Stimulated activated CD4-positive, alpha-beta T cell treated with anti-CD3 and anti-CD28 coated beads, Interleukin-12 subunit alpha, Interleukin-12 subunit beta, amount 100 ng/mL, for 24 hours (primary cell): ENCODE measurements at places on chromosomes 11 and 22.

- no peak for DNase-seq
Measured at GRCh38 chr11:122879785-122880184, 2.8 kb upstream of the JHY start.

- DNase-seq, result no peak
Measured at GRCh38 chr22:46349681-46350080, 14.2 kb downstream of the TRMU start.

DNA sequence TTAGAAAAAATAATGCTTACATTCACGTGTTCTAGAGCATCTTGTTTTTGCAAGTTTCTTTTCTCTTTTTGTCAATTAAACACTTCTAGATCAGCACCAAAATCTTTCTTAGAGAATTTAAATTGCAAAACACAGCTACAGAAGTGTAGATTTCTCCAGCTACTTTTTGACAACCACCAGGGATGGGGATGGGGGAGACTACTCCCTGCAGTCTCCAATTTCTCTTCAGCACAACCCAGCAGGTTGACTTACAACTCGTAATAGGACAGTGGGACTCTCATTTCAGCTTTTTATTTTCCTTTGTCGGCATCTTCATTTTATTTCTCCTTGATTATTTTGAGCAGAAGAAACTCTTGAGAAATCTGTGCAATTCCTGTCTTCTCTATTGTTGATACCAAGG lies 441.2 kb downstream of the LRRC4C start:
- DNase-seq, result no peak

GRCh38 chr22:45192701-45193187 lies 29.0 kb downstream of the NUP50 start:
- no peak for DNase-seq

GRCh38 chr11:12784987-12785386 lies 110.8 kb downstream of the TEAD1 start:
- no peak for DNase-seq

GRCh38 chr11:66472054-66472453 lies 5.3 kb downstream of the PELI3 start:
- DNase-seq, result no peak

DNA sequence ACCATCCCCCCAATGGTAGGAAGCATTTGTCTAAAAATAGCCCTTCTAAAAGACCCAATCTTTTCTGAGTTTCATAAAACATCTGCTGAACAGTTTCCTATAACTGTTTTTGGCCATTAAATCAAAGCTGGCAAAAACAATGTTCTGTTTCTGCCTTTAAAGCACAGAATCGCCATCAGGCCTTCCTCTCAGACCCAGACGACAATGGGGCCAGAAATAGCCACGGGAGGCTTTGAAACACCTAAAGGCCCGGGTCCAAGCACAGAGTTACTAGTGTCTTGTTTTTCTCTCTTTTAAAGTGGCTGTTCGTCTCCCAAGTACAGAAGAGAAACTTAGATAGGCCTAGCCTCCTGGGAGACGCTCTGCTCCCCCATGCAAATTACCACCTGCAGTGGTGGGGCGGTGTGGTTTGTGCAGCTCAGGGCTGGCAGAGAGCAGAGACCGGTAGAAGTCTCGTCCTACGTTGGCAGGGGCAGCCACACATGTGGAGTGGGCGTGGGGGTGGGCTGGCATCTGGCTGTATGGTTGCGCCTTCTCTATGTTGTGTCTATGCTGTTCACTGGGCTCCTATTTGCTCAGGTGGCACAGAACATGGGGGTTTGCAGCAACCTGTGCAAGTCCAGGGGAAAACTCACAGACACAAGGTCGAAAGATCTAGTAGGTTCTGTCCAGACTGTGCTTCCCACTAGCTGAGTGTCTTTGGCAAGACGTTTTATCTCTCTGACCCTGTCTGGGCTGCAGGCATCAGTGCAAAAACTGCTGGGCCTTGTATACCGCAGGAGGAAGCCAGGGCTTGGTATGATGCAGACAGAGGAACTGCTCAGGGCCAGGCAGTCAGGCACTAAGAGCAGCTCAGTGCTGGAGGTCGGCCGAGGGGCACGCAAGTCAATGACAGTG lies 23.6 kb upstream of the ETS1 start:
- no peak for DNase-seq

- DNase-seq, result no peak
Measured at GRCh38 chr11:88102598-88102934, 72.7 kb downstream of the RAB38 start.

GRCh38 chr11:13012056-13012661 lies 3.0 kb downstream of the RASSF10 start:
- DNase-seq, result no peak

GRCh38 chr11:113613619-113614018 lies 92.5 kb downstream of the TMPRSS5 start:
- no peak for DNase-seq

GRCh38 chr11:112617977-112618826 lies 343.0 kb upstream of the NCAM1 start:
- DNase-seq, result no peak

DNA sequence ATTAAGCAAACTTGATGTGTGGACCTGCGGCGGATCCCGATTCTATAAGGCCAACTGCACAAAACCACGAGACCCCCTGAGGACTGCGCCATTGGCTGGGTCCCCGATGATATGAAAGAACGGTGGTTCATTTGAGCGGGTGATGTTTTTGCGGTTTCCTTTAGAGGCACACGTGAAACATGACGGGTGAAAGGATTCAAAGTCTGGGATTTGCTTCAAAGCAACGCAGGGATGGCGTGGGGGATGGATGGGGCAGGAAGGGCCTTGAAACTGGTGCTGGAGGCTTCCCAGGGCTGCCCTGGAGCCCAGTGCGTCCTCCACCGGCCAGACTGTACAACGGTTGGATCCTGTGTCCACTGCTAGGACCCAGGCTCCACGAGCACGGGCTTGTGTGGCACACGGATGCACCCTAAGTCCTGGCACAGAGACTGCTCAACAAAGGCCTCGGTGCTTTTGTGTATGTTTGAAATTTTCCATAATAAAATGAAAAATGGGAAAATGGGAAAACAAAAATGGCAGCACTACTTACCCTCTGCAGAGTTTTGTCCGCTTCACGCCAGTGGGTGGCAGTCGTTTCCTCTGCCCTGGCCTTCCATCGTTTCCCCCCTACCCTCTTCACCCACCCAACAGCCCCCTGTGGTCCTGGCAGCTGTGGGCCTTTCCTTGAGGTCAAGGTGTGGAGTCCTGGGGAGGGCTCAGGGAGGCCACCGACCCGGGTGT lies 3.6 kb downstream of the ASCL2 start:
- no peak for DNase-seq
